AML-193 (cell line): ENCODE measurements at places on chromosomes 7 and 10.

DNA sequence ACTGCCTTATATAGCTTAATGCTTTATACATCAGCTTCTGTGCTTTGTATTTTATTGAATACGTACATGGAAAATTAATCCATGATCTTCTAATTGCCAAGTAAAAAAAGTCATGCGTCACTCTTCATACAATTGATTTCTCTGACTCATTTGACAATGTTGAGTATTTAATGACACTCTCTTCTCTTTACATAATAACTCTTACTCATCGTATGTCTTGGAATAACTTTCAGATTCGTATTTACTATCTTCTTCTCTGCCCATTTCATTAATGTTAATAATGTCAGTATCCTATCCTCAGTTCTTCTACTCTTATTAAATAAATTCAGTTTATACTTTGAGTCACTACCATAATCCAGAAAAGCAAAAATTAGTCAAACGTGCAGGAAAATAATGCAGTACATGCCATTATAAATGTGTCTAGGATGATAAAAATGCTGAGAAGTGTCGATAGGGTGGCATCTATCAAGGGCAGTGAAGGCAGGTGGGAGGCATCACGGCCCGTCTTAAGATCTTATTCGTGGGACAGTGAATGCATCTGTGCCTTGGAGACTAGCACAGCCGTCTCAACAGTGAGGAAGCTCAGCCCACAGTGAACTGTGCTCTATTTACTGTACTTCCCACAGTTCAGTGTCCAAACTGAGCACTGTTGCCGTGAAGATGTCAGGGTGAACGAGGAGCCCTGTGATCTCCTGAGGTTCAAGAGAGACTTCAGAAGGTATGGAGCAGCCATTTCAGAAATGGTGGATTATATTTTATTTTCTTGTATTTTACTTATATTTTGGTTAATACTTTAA lies 39.8 kb upstream of the AKR1E2 start:
- DNase-seq: no peak

GRCh38 chr10:15197276-15197675 lies 28.8 kb upstream of the NMT2 start:
- no peak for DNase-seq

GRCh38 chr10:98460837-98461499 lies 14.2 kb upstream of the HPS1 start:
- DNase-seq: no peak

- DNase-seq: no peak
These were observed 139.3 kb upstream of the COBL start for GRCh38 chr7:51455948-51456347.

- DNase-seq: no peak
These were observed 130.5 kb upstream of the DGKB start for GRCh38 chr7:15033039-15033438.

- no peak for DNase-seq
These were observed 924.5 kb upstream of the MBL2 start for GRCh38 chr10:53697038-53697437.

GRCh38 chr7:20050241-20050966 lies 166.8 kb downstream of the MACC1 start:
- DNase-seq: no peak

GRCh38 chr10:64519427-64519826 lies 998.2 kb downstream of the REEP3 start:
- no peak for DNase-seq

- DNase-seq: no peak
These were observed 47.7 kb downstream of the TBXAS1 start for GRCh38 chr7:139876622-139877283.

DNA sequence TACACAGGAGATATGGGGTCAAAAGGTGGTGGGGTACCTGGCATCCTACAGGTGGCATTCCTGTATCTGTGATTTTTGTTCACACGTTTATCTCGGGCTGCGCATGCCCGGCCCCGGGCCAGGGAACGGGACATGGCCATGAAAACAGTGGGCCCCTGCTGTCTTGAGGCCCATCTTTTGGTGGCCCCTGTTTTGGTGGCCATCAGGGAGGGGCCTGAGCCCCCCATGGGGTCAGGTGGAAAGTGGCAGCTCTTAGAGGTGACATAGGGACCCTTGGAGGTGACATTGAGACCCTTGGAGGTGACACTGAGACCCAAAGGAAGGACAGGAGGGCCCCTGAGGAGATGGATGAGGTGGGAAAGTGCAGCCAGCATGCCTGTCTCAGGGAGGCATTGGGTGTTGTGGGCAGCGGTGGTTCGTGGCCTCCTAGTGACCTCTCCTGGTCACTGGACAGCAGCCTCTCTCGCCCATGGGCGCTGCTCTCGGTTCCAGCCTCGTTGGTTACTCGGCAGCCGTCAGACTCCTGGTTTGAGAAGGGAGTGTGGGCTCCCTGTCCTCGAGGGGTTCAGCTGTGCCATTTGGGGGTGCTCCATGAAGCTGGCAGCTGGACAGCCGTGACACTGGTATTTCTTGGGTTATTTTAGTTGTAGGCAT lies 39.9 kb downstream of the INPP5A start:
- no peak for DNase-seq

DNA sequence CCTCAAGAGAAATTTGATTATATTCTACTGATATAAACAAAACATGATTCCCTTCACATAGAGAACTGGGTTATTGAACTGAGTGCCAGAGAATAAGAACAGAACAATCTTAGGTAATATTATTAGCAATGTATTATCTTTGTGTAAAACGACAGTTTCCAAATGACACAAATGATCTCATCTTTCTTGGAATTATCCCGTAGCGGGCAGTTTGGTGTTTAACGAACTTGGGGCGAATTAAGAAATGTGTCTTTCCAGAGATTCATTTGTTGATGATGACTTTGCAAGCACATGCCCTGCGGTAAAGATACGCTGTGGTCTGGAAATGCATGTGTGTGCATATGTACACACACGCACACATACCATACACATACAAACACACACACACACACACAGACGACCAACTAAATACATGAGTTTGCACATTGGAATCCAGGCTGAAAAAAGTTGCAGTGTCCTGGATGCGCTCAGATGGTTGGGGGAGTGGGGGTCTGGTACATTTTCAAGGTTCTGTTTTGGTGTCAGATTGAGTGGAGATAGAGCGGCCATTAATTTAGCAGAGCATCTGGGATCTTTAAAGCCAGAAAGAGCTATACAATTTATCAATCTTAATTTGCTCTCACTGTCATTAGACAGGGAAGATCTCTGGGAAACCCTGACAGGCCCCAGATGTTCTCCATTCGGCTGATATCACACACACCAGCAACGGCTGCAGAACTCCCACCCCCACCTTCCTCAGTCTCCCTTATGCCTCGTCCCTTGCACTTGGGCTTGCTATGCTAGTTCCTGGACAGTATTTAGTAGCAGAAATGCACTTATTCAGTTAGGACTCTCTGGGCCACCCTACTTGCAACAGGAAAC lies 112.4 kb upstream of the FAM171A1 start:
- DNase-seq: no peak

GRCh38 chr10:71337219-71337701 lies 18.2 kb downstream of the SLC29A3 start:
- DNase-seq: no peak

DNA sequence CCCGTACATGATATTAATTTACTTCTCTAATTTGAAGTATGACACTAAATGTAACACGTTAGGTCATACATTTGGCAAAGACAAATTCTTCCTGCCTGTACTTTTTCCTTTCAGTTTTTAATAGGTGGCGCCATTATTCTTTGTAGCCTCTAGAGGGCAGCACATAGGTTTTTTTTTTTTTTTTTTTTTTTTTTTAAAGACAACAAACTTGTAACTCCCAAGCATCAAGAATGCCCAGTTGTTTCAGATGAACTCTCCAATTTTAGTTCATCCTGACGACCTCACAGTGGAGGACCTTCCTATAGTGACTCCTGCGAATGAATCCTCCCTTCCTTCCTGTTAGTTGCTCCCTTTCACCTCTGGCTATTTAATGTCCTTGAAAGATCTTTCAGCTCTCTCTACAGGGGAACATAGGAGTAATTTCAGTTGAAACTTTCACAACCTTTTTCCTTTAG lies 139.3 kb upstream of the HDAC9 start:
- peak; percentile 55 for DNase-seq

DNA sequence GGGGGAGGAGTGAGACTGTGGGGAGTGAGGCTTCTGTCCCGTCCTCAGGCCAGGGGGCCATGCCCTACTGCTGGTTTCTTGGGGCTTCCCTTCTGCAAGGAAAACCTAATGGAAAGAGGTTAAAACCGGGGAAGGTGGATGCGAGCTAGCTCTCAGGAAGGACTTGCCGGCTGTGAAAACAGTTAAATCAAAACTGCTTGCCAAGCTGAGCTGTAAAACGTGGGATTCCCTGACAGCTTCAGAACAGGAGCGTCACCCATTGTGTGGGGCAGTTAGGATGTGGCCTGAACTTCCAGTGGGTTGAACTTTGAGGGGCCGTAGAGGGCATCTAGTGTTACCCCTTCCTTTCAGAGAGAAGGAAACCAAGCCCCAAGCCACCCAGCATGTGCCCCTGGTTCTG lies 13.1 kb downstream of the TSPAN15 start:
- no peak for DNase-seq

DNA sequence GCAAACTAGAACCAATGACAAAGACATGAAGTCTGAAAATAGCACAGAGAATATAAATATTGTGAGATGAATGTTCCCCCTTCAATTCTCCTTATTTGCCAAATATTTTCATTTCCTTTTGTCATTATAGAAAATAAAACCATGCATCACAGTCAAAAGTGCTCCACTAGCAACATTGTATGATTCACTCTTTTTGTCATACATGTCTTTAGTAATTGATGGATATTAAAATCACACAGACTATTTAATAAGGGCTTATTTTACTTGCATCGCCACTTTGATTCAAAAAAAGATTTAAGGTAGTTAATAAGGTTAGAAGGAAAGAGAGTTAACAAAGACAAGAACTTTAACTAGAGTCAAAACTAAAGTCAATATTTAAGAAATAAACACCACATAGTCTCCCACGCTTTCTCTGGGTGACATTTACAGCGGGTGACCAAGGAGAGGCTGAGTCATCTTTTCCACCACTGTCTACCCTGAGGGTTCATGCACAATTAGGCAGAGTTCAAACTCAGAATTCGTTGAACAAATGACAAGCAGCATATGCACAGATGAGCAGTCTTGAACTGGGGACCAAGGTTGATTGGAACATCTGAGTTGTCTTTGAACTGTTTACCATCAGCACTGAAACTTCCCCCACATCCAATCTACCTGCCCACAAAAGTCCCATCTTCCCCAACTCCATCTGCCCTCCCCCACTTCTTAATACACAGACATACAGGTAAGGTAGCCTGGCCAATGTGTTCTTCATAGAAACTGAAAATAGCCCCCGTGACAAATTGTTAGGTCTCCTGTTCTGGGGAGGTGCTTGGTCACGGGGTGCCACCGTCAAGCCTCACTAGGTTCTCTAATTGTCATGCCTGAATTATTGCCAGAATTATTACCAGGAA lies 42.5 kb downstream of the C7orf25 start:
- no peak for DNase-seq

- DNase-seq: no peak
These were observed 98.3 kb upstream of the C7orf33 start for GRCh38 chr7:148492157-148492860.

DNA sequence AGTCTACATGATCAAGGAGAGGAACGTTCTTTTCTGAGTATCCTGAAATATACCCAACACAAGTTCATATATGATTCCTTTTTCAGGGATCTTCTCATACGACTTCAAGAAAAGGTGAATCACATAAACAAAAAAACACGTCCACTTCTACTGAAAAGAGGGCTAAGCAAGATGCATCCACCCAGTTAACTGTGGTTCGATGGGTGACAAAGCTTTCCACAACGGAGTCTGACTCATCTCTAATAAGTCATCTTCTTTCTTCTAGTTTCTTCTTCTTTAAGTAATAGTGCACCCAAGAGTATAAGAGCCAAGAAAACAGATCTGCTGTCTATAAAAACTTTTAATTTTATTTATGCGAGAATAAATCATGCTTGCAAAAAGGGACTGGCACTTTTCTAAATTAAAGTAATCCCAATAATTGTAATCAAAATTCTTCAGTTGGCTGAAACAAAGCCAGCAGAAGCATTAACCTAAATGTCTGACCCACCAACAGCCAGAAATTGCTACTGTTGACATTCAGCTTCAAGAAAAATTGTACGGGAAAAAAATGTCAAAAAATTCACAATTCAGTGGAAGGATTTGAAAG lies 146.9 kb upstream of the ANK3 start:
- DNase-seq: no peak
